ENCODE measurements at places on chromosomes 11 and 22.

DNA sequence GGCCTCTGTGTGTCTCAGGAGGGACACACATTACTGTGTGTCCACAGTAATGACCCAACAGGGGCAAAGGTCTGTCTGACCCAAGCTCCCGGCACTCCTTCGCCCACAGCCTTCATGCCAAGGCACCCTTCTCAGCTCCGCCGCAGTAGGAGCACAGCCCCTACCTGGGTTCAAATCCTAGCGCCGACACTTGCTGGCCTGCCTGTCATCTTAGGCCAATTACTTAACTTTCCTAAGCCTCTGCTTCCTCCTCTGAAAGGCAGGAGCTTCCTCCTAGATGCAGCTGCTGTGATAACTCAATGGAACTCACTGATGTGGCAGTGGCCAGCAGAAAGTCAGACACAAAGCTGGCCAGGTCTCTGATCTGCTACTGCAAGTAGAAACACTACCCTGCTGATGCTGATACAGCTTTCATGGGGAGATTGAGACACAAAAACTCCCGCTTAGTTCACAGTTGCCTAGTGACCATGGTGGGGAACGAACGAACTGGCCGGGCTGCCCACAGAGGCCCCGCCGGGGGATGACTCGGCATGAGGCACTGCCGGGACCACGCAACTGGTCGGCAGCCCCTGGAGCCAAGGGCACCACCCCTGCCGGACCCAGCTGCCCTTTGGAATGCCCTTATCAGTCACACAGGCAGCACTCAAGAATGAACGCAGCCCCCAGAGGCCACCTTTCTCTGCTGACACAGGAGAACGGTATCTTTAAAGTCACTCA lies 8.1 kb downstream of the EHD1 start:
- no peak for DNase-seq

GRCh38 chr22:45976254-45977002 lies 534 bp downstream of the WNT7B start:
- no peak for DNase-seq

- no peak for DNase-seq
Measured at GRCh38 chr11:36398231-36398953, 102.3 kb downstream of the PRR5L start.

- no peak for DNase-seq
Measured at GRCh38 chr11:60951904-60952741, at the start of gene SLC15A3. TSS of gene SLC15A3 (minus strand) at chr11:60952176. CDS start at chr11:60951551, 625 bp downstream.

DNA sequence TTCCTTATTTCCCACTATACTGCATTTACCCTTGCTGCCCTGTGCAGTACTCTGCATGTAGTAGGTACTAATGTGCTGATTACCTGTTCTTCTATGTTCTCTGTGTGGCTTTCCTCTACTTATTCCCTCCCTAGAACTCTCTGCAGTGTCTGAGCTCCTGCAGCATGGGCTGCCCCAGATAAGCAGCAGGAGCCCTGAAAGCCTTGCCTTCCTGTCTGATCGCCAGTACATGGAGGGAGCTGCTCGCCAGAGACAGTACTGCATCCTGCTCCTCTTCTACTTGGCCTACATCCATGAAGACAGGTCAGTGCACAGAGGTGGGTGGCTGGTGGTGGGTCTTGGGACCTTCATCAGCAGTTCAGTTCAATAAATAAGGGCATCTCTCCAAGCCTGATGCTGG lies 42.2 kb upstream of the CCDC134 start:
- no peak for DNase-seq

GRCh38 chr11:118939953-118940598 lies 14.3 kb upstream of the BCL9L start:
- DNase-seq = peak; percentile 37

- DNase-seq = peak; percentile 0
Measured at GRCh38 chr11:87097582-87097981, 59.8 kb downstream of the TMEM135 start.

DNA sequence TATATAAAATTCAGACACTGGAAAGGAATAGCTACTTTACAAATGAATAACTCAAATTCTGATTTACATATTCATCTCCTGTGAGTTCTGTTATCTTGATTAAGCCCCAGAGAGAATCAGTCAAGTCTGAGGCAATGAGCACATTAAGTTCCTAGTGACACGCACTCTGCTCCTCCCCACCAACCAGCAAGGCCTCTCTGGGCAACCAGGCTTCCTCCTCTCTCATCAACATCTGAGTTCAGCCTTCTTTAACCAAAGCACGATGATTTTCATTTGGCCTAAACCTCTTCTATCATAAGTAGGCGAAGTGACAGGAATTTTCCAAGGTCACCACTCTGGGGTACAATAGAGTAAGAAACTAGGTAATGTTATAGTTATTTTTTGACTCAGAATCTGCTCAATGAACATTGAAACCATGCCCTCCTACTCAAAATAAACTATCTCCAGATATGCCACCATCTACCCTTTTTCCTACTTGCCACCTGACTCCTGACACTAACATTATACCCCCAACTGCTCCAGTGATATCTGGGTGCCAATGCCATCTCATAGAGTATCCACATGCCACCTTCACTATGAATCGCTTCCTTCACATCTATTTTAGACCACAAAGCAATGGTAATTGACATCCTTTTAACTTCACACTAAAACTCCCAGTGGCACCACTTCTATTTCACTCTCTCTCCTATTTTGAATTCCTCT lies 114.8 kb downstream of the FAM76B start:
- DNase-seq = no peak

DNA sequence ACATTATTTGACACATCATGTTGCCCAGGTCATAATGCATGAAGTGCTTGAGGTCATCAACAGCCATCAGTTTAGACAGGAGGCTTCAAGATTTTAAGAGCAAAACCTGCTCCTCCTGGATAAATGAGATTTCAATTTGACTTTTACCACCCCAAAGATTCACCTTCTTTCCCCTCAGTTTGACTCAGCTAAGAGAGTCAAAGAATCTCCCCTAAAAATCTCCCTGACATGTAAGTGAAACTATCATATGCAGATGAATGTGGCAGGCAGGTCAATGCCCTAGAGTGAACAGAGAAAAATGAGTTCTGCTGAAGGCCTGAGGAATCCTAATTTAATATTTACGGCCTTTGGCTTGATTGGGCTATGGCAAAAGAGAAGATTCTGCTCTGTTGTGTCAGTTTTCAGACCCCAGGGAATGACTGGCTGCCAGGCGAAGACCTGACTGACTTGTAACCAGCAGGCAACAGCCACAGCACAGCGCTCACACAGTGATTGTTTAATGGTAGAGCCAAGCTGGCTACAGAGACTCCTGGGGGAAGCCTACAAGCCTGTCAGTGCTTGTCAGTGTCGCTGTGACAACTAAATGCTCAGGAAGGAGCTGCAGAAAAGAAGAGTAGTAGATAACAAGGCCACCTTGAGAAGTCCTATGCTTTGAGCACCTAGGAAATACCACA lies 491.2 kb upstream of the LRRC4C start:
- no peak for DNase-seq

- no peak for DNase-seq
Measured at GRCh38 chr11:130448416-130449309, at the start of gene ADAMTS15. TSS of gene ADAMTS15 (plus strand) at chr11:130448645. CDS start at chr11:130448974, 329 bp downstream.

DNA sequence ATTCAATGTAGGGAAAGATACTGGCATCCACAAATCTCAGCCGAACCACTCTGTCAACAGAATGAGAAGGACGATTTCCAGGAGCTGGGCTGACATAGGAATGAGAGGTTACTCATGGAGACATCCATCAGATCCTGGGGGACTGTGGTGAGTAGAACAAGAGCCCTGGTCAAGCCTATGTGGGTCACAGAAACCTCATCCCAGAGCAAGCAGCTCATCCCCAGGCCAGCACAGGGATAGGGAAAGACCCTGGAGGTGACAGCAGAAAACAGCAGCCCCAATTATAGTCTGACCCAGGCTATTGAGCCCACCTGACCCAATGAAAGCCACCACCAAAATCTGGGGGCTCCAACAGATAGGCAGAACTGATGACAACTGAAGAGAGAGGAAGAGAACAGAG lies 128.0 kb upstream of the SERPIND1 start:
- no peak for DNase-seq

- DNase-seq = no peak
Measured at GRCh38 chr11:294780-295179, 4.5 kb downstream of the IFITM5 start.

GRCh38 chr11:117984476-117984875 lies 1.7 kb upstream of the IL10RA start:
- no peak for DNase-seq

GRCh38 chr22:36411589-36412258 lies 24.0 kb upstream of the MYH9 start:
- DNase-seq = peak; percentile 28

DNA sequence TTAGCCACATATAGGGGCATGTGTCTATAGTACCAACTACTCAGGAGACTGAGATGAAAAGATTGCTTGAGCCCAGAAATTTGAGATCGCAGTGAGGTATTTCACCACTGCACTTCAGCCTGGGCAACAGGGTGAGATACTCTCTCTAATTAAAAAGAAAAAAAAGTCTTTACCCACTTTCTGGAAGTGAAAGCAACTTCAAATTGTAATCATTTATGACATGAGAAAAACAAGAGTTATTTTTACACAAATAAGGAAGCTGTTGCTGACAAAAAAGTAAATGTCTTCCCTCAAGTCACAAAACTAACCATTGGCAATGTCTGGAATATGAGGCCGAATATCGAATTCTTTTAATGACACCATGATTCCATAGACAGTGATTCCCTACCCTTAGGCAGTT lies 71.4 kb downstream of the GLYATL1 start:
- no peak for DNase-seq

DNA sequence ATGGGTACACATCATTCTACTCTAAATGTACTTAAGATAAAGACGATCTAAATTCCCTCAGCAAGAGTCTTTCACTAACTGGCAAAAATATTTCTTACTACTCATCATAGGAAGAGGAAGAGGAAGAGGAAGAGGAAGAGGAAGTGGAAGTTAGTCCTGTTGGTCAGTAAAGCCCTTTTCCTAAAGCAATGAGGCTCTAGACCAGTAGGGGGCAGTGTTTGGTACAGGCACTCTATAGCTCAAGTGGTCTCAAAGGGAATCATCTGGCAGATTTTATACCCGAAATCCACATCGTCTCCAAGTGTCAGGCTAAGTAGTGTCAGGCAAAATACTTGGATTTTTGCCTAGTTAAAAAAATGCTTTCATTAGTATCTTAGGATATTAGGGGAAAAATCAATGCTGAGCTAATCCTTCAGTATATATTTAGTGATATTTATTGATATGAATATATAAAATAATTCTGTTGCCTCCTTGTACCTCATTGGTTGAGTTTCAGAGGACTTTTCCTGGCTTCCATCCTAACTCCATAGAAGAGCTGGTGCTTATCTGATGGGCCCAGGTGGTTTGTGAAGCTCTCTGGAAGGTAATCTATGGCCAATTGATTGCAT lies 7.7 kb downstream of the BLID start:
- no peak for DNase-seq

DNA sequence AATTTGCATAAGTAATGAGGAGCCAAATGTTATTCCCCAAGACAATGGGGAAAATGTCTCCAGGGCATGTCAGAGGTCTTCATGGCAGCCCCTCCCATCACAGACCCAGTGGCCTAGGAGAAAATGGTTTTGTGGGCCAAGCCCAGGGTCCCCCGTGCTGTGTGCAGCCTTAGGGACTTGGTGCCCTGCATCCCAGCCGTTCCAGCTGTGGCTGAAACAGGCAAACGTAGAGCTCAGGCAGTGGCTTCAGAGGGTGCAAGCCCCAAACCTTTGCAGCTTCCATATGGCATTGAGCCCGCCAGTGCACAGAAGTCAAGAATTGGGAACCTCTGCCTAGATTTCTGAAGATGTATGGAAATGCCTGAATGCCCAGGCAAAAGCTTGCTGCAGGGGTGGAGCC lies 79.9 kb downstream of the FAM181B start:
- DNase-seq = no peak

DNA sequence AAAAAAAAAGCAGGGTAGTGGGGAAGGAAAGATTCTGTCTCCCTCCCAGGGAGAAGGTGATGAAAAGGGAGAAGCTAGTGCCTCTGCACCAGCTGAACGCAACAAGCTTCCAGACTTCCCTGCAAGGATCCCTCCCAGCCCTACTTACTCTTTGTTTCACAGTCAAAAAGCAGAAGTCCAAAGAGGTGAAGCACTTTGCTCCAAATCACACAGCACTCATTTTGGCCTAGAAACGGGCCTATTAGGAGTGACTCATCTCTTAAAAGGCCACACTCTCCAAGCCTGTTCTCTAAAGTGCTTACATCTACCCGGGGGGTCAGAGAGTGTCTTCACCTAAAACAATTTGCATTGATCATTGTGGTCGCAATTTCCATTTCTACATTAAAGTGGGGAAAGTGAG lies 17.7 kb upstream of the GRK3 start:
- DNase-seq = no peak

DNA sequence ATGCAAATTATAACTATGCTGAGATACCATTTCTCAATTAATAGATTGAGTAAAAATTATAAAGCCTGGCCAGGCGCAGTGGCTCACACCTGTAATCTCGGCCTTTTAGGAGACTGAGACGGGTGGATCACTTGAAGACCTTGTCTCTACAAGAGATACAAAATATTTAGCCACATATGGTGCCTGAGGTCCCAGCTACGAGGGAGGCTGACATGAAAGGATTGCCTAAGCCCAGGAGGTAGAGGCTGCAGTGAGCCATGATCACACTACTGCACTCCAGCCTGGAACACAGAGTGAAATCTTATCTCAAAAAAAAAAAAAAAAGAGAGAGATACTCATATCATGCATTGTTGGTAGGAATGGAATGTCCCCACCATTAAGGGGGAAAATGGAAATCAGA lies 142.4 kb downstream of the RCN1 start:
- DNase-seq = no peak

DNA sequence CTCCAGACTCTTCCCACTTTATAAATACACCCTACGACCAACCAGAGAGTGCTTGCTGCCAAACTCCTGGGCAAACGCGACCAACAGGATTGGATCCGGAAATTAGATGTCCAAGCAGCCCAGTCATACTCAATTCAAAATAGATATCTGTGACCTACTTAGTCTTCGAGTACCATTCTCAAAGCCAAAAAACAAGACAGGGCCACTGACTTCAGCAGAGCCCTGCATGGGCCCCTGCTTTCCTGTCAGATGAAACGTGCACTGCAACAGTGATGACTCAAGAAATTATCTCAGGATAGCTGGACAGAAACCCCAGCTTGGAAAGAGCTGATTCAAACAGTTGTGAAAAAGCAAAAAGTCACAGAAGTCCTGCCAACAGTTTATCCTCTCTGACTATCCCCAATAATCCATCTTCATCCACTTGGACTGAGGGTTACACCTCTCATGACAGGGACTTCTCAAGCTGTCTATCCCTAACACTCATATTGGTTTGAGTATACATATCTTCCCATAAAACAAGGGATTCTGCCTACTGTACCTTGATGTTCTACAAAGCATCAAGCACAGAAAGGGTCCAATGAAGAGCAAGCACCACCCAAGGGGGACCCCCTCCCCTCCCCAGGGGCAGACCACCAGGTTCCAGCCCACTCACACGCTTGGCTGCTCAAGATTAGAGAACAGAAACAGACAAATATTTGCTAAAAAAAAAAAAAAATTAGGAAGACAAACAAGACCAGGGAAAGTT lies 17.4 kb downstream of the SMCO4 start:
- no peak for DNase-seq

DNA sequence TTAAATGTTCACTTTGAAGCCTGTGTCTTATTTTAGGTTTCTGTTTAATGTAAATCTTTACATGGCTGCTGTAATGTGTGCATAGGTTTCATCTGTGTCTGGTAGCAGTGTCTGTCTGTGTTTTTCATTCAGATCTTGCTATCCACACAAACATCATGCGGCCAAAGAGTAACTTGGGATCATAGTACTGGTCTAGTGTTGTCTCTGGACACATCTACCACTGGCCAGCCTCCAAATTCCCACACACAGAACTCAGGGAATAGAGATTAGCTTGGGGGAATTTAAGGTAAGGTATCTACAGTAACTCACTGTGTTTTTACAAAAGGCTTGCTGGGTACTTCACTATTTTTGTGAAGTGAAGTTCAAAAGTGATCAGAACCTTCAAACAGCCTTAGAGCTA lies 32.1 kb upstream of the ZNF143 start:
- no peak for DNase-seq

Data from activated CD4-positive, alpha-beta T cell treated with anti-CD3 and anti-CD28 coated beads for 24 hours (primary cell).